Tongue (tissue), 3 donors: ENCODE measurements at places on chromosomes 2 and 18.

DNA sequence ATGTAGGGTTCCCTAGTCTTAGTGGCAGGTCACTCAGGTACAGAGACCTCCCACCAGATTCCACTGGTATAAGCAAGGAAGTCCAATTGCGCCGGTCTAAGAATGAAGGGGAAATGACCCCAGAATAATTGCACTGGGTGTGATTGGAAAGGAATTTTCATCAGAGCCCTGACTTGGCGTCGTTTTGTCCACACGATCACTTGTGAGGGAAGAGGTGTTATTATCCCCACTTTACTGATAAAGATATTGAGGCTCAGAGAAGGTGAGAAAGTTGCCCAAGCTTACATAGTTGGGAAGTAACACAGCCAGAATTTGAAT lies 61.5 kb downstream of the CIB4 start:
- DNase-seq, result no peak

DNA sequence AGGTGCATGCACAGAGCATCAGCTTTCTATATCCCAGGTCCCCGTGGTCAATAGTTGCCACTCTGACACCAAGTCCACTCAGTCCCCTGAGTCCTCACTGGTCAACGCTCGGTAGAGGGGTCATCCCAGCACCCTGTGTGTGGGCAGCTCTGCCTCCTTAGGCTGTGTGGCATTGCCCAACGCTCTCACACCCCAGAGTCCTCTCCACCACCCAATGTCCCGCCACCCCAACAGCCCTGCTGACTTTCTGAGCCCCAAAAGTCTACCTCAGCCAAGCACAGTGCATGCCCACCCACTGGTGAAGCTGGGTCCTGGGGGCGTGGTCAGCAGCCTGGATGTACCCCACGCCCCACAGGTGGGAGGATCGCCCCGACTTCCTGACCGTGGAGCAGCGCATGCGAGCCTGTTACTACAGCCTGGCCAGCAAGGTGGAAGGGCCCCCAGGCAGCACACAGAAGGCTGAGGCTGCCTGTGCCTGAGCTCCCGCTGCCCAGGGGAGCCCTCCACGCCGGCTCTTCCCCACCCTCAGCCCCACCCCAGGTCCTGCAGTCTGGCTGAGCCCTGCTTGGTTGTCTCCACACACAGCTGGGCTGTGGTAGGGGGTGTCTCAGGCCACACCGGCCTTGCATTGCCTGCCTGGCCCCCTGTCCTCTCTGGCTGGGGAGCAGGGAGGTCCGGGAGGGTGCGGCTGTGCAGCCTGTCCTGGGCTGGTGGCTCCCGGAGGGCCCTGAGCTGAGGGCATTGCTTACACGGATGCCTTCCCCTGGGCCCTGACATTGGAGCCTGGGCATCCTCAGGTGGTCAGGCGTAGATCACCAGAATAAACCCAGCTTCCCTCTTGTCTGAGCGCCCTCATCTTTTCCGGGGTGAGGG lies 25.9 kb downstream of the ZAP70 start:
- DNase-seq, result no peak

- peak; percentile 80 for DNase-seq
These were observed 216.5 kb downstream of the CDCA7 start for GRCh38 chr2:173571021-173571821.

- no peak for DNase-seq
These were observed 37.6 kb downstream of the TMEM163 start for GRCh38 chr2:134681201-134681600.

DNA sequence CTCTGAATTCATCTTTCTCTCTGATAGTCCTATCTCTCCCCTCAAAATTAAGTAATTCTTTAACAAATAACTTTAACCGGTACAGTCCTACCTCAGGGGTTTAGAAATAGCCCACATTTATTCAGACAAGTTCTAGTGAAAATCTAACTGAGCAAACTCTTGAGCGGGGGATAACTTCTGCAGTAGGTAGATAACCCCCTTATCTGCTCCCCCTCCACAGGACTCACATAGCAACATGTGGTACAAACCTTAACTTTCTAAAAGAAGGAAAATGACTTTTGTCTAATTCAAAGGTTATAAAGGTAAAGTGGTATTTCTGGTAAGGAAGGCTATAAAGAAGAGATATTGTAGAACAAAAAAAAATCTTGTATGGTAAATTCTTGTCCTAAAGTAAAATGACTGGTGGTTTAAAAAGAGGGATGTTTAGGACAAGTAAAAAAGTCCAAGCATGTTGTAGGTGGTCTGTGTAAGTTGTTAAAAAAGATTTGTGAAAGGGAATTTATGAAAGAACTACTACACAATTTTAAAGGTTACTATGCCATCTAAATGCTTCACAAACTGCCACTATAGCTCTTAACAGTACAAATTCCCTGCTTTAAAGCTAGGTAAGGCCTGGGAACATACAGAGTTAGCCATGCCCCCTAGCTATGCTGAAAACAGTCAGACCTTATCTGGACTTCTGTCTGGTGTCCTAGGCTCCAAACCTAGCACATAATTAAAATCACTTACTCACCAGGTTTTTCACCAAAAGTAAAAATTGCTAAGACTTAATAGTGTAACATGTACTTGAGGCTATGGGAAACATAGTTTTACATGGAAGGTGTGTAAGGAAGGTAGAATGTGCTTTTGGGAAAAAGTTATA lies 8.1 kb upstream of the RPIA start:
- DNase-seq, result no peak

DNA sequence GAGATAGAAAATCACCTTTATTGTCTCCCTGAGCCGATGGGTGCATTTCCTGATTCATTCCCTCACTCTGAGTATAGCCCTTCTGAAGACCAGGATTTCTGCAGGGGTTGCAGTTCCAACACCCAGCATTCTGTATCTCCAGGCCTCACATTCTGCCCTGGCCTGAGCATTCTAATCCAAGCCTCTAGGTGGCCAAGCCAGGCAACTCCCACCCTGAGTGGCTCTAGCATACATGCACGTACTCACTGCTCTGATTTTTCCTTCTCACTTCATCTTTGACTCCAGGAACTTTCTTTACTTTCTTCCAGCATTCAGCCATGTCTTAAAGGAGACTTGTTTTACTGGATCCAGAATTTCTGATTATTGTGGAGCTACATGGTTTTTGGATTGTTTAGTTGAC lies 100.7 kb upstream of the STK39 start:
- DNase-seq, result peak; percentile 26

- no peak for DNase-seq
These were observed 28.0 kb upstream of the LMAN1 start for GRCh38 chr18:59386909-59387686.

DNA sequence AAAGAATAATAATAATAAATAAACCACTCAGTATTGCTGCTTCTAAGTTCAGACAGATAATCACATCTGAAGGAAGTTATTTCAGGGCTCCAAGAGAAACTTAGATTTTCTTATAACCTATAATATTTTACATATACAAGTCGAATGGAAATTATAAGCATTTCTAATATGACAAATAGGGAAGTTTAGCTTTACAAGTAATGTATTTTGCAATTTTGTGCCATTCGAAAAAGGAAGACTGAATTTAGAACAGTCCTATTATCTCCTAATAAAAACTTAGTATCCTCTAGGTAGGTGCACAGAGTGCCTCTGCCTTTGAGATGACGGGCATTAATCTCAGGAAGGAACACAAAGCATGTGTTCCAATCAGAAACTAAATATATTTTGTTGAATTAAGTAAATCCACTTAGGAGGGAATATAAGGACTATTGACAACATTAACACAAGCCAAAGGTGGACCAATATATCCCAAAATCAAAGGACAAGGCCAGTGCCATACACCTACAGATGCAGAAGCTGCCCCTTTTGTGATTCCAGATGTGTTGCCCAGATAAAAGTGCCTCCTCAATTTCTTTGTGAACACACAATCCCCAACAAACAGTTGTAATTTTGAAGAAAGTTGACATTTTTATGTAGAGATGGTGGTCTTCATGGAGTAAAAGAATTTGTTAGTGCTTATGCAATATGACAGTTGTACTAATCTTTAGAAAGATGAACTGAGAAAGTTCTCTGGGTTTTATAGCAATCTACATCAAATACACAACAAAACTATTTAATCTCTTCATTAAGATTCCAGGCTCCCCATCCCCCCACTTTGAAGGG lies 36.6 kb downstream of the PTCD3 start:
- no peak for DNase-seq

- no peak for DNase-seq
These were observed 686.7 kb downstream of the TMEM182 start for GRCh38 chr2:103448495-103448894.

DNA sequence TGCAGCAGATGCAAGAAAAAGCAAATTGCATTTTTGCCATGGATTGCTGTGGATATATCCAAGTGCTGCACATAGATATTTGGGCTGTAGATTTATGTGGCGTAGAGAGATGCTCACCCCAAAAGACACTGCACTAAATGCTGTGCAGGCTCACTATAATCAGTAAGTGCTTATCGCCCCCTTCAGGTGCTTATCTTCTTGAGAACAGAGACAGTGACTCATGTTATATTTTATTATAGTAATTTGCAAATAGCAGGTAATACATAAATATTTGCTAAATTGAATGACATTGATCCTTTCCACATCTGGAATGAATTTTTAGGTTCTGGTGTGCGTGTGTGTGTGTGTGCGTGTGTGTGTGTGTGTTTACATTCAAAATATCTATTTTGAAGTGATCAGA lies 36.8 kb upstream of the PLEKHM3 start:
- DNase-seq, result peak; percentile 13

GRCh38 chr2:230267059-230267458 lies 41.5 kb downstream of the SP140 start:
- no peak for DNase-seq

DNA sequence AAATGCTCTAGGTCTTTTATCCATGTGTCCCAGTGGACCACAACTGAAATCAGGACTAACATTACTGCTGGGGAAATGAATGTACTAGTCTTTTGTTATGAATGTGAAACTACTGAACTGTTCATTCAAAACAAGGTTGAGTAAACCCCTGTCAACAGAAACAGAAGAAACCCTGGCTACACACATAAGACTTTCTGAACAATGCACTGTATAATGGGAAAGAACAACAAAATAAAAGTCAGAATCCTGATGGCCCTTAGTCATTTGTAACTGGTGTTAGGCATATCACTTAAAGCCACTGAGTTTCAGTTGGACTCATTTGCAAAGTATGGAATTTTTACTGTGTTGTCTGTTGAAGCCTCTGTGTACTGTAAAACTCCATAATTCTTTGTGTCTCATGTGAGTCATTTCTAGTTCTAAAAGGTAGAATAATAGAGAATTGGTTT lies 77.0 kb upstream of the UBXN4 start:
- DNase-seq, result no peak

DNA sequence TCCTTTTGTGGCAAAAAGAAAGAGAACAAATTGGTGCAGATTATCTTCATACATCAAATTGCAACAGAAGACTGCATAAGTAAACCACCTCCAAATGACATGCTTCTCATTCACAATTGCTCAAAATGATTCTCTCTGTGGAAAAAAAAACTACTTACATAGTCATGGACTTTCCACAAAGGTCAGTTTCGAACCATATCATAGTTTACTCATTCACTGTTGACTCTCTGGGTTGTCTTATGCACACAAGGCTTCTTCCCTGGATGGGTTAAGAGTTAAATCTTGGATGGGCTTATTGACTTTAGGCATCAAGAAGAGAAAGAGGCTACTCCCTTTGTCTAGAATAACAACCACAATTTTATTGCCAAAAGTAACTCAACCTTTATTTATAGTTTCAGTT lies 91.3 kb upstream of the RAB27B start:
- DNase-seq, result no peak

- no peak for DNase-seq
These were observed 169.6 kb downstream of the LRRTM1 start for GRCh38 chr2:80135001-80135400.

DNA sequence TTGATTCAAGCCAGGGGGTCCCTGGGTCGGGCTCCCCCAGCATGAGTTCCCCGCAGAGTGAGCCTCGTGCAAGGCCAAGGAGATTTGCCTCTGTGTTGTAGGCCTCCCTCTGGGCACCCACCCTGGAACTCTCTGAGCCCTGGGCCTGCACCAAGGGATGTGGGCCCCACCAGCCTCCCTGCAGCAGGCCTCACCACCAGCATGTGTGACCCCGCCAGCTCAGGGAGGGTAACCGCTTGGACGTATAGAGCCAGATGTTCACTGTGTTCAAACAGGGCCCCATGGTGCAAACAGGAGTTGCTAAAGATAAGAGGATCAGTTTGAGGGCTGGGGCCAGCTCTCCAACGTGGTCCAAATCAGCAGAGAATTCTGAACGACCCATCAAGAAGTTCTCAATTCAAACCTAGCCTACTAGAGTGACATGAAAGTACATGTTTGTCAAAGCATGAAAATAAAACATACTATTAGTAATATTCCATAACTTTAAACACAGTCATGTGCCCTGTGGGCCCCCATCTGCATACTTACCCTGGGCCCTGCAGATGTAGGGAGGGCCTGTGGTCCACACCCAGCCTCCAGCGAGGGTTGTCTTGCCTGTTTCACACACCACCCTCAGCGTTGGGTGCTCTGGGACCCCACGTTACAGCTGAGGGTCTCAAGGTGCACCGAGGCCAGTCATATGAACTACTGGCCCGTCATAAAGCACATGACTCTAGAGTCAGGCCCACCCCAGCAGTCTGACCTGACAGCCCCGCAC lies 5.5 kb upstream of the TUBB6 start:
- DNase-seq, result no peak

GRCh38 chr2:227404585-227405271 lies 17.0 kb upstream of the SCYGR1 start:
- no peak for DNase-seq

DNA sequence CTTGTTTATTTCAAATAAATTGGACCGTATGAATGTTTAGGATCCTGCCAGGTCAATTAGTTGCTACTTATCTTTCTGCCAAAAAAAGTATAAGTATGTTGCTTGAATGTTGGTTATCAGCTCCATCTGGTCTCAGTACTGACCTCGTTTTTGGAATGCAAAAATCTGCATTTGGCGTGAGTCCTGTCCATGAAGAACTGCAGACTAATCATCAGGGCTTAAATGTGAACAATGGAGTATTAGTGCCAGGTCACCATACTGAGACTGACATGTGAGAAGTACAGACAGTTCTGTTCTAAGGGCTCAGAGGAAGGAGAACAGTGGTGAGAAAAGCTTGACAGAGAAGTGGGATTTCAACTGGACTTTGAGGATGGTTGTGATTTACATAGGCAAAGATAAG lies 393.1 kb upstream of the SLC14A2 start:
- DNase-seq, result peak; percentile 57

DNA sequence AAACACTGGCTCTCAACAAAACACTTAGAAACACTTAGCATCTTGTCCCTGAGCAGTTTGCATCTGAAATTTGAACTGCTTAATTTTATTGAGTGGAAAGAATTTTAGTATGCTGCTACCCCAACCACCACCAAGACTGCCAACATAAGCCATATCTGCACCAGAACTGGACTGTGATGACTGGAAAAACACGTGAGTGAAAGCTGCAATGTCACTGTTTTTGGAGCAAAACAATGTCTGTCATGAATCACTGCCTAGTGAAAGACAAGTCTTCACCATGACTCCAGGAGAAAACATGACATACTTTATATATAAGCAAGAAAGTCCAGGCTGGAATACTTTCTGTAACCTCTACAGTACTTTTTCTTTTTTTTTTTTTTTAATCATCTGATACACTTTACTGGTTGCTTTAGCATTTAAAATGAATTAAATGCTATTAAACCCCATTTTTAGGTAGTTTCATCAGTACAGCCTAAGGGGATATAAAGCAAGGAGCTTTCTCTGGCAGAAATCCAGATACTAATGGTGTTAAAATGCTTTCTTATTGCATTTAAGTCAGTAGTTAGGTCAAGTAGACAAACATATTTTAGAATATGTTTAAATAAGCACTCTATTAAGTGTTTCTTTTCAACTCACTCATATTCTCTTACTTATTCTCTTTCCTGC lies 2129.4 kb upstream of the PIK3C3 start:
- no peak for DNase-seq

GRCh38 chr2:213551526-213551925 lies 267.3 kb downstream of the SPAG16 start:
- DNase-seq, result no peak

- DNase-seq, result peak; percentile 60
These were observed 100.2 kb upstream of the SULT1C3 start for GRCh38 chr2:108139521-108139920.
